ENCODE measurements at places on chromosomes 2 and 18. TPM values are rescaled to one million over a fixed set of nuclear protein-coding genes. Genes with fewer than 3 reads are reported as not detected.

Gene TDRD15
- total RNA-seq, result not detected

Gene CNRIP1
- total RNA-seq, result not detected

GRCh38 chr18:73087282-73087977 is 219.6 kb upstream of the NETO1 start:
- H3K27ac ChIP-seq, result no peak overlapping the region
- no peak for DNase-seq
- no peaks in the 10 kb centered on the region for H3K27me3 ChIP-seq
- H3K4me3 ChIP-seq, result no peak overlapping the region
- H3K36me3 ChIP-seq, result no peaks in the 10 kb centered on the region

Gene DNAJC5G
- total RNA-seq, result not detected

Gene SNORC
- total RNA-seq, result 6.8 TPM

DNA sequence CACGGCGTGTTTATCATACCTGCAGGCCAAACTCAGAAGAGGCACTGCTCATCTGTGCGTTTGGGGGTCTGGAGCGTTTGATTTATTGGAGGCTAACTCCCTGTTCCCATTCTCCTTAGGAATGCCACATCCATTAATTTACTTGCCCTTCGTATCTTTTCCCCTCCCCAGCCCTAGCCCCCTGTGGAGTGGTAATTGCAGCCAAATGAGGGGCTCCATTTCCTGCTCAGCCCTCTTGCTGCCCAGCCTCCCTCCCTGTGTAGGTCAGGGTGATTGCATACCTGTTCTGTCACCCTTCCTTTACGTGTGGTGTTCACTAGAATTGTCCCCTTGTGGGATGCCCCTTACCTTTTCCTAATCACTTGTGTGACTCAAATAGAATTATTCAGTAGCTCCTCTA is 120.4 kb downstream of the MAP3K20 start:
- no peaks in the 10 kb centered on the region for H3K27me3 ChIP-seq
- H3K27ac ChIP-seq, result peak overlapping the region; percentile 89
- no peak for DNase-seq
- no peak overlapping the region for H3K4me3 ChIP-seq
- peaks cover 37% of the 10 kb centered on the region for H3K36me3 ChIP-seq

DNA sequence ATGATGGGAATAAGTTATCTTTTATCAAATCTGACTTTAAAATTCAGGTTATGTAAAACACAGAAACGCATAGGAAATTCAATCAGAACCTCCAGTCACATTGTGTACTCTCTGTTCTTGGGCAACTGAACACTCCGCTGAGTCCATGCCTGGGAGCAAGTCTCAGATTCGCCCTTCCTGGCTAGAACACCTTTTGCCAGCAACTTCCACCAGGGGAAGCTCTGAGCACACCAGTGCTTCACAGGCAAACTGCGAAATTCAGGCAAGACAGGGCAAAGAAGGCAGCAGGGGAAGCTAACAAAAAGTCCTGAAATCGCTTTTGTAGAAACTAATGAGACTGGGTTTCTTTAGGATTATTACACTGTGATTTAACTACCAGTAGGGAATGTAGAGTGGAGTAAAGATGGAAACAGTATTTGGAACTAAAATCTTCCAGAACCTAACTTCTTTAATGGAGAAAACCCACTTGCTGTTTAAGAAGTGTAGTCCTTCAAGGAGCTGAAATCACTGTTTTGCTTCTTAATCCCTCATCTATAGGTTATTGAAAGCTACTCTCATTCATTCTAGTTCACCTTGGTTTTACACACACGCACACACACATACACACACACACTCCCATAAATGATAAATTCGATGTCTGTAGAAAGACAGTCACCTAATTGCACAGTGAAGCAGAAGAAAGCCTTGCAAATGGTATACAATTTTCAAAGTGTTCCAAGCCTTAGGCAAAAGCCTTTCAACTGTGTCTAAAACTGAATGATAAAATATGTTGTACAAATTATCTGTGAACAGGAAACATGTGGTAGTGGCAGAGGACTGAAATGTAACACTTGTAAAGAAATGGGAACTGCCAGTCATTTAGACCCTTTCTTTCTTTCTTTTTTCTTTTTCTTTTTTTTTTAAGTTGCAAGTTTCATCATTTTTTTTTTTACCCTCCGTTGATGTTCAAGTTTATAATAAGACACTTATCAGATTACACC is 214.5 kb downstream of the TMEM182 start:
- no peak overlapping the region for H3K4me3 ChIP-seq
- no peak overlapping the region for H3K27ac ChIP-seq
- no peaks in the 10 kb centered on the region for H3K36me3 ChIP-seq

DNA sequence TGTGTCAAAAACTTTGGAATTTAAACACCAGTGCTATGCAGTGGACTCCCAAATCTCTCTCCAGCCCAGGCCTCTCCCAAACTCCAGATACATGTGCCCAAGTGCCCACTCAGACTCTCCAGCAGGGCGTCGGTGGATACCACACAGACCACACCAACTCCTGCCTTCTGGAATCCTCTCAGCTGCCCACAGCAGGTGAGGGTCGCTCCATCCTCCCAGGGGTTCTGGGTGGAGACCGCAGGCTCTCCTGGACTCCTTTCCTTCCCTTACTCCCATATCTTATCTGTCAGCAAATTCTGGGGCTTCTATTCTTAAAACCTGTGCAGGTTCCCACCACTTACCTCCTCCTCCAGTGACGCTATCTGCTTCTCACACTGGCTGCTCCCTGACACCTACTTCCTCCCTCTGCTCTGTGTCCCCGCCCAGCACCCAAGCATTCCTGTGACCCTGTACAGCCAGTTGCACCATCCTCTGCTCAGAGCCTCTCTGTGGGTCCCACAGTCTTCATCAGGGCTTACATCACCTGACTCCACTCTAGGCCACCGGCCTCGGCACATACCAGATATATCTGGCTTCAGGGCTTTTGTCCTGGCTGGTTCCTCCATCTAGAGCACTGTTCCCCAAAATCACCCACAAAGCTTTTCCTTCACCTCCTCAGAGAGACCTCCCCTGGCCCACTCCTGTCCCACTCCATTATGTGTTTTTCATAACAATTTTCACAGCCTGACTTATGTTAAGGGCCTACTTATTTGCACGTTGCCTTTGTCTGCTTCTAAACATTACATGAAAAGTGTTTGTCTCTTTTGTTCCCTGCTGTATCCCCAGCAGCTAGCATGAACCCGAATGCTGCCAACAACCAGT is 2.6 kb upstream of the IMP4 start:
- H3K4me3 ChIP-seq, result no peak overlapping the region
- peaks cover 17% of the 10 kb centered on the region for H3K4me1 ChIP-seq
- peaks cover 6% of the 10 kb centered on the region for H3K36me3 ChIP-seq
- no peaks in the 10 kb centered on the region for H3K27me3 ChIP-seq
- H3K27ac ChIP-seq, result no peak overlapping the region
- DNase-seq, result no peak

GRCh38 chr2:170969030-170969429 is 40.0 kb downstream of the GORASP2 start:
- H3K36me3 ChIP-seq, result peaks cover 9% of the 10 kb centered on the region
- H3K27me3 ChIP-seq, result no peaks in the 10 kb centered on the region
- H3K4me3 ChIP-seq, result no peak overlapping the region
- H3K27ac ChIP-seq, result no peak overlapping the region

- no peak overlapping the region for H3K27ac ChIP-seq
- H3K27me3 ChIP-seq, result no peaks in the 10 kb centered on the region
- H3K4me1 ChIP-seq, result no peaks in the 10 kb centered on the region
These were observed 19.8 kb downstream of the CCDC68 start for GRCh38 chr18:54939361-54939917.

GRCh38 chr2:9310798-9311197 is 104.2 kb downstream of the ASAP2 start:
- H3K4me1 ChIP-seq, result peaks cover 36% of the 10 kb centered on the region
- H3K36me3 ChIP-seq, result no peaks in the 10 kb centered on the region

GRCh38 chr2:84631047-84631446 is 114.7 kb downstream of the DNAH6 start:
- no peak overlapping the region for H3K27ac ChIP-seq
- peaks cover 4% of the 10 kb centered on the region for H3K27me3 ChIP-seq
- no peak overlapping the region for H3K4me3 ChIP-seq
- H3K4me1 ChIP-seq, result no peaks in the 10 kb centered on the region

Gene ZBTB7C
- total RNA-seq, result 0.03 TPM

- no peak overlapping the region for H3K4me3 ChIP-seq
- H3K36me3 ChIP-seq, result no peaks in the 10 kb centered on the region
- H3K4me1 ChIP-seq, result no peaks in the 10 kb centered on the region
These were observed 56.0 kb downstream of the HDAC4 start for GRCh38 chr2:239344857-239345216.

Gene METAP1D
- 8.6 TPM for total RNA-seq

- no peak for DNase-seq
- no peaks in the 10 kb centered on the region for H3K27me3 ChIP-seq
- no peaks in the 10 kb centered on the region for H3K36me3 ChIP-seq
- no peaks in the 10 kb centered on the region for H3K4me1 ChIP-seq
These were observed 52.2 kb upstream of the ERMN start for GRCh38 chr2:157377861-157378260.

- no peaks in the 10 kb centered on the region for H3K27me3 ChIP-seq
- no peak overlapping the region for H3K4me3 ChIP-seq
- no peaks in the 10 kb centered on the region for H3K36me3 ChIP-seq
- no peak overlapping the region for H3K27ac ChIP-seq
- no peaks in the 10 kb centered on the region for H3K4me1 ChIP-seq
- no peak for DNase-seq
These were observed 52.6 kb downstream of the SLC40A1 start for GRCh38 chr2:189527812-189528592.

DNA sequence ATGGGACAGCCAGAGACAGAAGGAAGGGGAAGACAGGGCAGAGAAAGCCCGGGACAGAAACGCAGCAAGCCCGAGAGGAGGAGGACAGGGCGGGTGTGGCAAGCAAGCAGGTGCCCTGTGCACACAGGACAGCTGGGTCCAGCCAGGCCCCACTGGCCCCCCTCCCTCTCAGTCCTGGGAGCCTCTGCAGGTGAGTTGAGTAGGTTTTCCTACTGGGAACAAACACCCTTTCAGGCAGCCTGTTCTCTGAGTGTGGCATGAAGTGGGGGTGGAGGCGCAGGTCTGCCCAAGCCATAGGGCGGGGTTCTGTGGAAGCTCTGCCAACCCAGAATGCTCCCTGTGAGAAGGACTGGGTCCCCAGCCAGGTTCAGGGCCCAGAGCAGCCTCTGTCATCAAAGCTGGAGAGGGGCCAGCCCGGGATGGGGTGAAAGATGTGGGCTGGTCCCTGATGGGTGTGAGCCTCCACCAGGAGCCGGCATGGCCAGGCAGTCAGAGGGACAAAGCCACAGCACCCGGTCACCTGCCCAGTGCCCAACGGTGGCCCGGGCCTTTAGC is 129.4 kb downstream of the TFCP2L1 start:
- H3K4me1 ChIP-seq, result no peaks in the 10 kb centered on the region
- DNase-seq, result no peak
- H3K27ac ChIP-seq, result no peak overlapping the region
- no peaks in the 10 kb centered on the region for H3K36me3 ChIP-seq
- no peaks in the 10 kb centered on the region for H3K27me3 ChIP-seq

- H3K4me1 ChIP-seq, result no peaks in the 10 kb centered on the region
- H3K36me3 ChIP-seq, result no peaks in the 10 kb centered on the region
- no peak for DNase-seq
- H3K27me3 ChIP-seq, result no peaks in the 10 kb centered on the region
These were observed 89.2 kb downstream of the DTNA start for GRCh38 chr18:34799291-34799690.

DNA sequence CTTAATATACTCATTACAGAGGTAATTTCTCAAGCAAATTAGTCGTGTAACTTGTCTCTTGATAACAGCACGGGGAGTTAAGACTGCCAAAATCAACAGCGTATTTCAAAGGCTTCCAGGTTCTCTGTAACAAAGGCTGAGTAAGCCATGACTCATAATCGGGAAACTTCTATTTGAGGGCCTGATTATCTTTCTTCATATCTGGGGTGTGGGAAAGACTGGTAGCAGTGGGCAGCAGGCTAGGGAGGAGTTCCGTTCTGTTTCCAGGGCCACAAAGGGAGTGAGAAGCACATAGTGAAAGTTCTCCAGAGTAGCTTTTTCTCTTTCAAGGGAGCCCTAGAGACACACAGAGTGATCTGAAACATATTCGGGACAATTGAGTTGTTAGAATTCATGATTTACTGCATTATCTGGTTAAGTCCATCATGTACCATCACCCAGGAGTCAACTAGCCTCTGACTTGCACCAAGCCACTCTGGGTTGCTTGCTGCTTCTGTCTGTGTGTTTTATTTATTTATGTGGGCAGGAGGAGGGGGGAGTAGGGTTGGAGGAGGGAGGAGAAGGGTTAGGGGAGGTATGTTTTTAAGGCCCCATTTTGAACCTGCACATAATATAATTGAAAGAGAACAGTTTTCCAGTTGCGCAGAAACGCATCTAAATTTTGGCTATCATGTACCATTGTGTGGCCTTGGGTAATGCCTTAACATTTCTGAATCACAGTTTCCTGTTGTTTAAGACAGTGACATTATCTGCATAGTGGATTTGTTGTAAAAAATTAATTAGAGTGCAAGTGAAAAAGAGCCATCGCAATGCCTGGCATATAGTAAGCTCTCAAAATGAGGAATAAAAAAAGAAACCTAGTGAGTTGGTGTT is 80.5 kb upstream of the ITPRID2 start:
- peak overlapping the region; percentile 8 for H3K4me3 ChIP-seq
- peak; percentile 71 for DNase-seq
- H3K27me3 ChIP-seq, result no peaks in the 10 kb centered on the region
- no peaks in the 10 kb centered on the region for H3K36me3 ChIP-seq
- H3K4me1 ChIP-seq, result peaks cover 22% of the 10 kb centered on the region

- no peak for DNase-seq
- no peaks in the 10 kb centered on the region for H3K27me3 ChIP-seq
- H3K36me3 ChIP-seq, result no peaks in the 10 kb centered on the region
- H3K4me1 ChIP-seq, result no peaks in the 10 kb centered on the region
These were observed 154.8 kb downstream of the LAMA1 start for GRCh38 chr18:6962571-6963451.

DNA sequence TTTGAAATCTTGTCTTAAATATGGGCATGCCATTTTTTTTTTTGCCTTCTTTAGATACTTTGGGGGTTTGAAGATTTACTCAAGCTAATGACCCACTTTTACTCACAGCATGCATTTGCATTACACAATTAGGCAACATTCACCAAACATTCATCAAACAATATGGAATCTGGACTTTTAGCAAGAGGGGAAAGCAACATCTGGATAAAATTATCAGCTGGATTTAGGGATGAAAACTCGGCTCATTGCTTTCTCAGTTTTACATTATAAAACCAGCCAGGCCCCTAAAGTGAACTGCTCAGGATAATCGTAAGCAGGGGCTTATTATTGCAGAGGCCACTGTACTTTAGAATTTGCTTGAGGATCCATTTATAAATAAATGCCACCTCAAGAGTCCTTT is 44.7 kb downstream of the SOX11 start:
- H3K4me3 ChIP-seq, result no peak overlapping the region
- DNase-seq, result no peak
- no peaks in the 10 kb centered on the region for H3K4me1 ChIP-seq
- no peaks in the 10 kb centered on the region for H3K27me3 ChIP-seq
- H3K36me3 ChIP-seq, result no peaks in the 10 kb centered on the region

Gene GATA6
- 0.51 TPM for total RNA-seq
